ENCODE measurements at places on chromosomes 6 and 20.

DNA sequence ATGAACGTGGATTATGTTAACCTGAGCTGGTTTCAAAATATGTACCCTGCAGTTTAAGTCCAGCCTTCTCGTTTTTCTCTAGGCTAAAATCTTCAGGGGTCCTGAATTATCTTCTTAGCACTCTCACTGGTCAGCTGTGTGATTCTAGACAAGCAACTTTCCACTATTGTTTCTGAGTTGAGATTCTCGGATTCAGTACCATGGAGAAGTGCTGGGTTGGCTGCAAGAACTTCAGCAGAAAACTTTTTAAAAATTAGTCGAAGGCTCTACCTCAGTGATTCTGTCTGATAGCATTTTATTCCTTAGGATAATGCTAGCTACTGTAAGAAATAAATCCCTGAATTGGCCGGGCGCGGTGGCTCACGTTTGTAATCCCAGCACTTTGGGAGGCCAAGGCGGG lies 173.7 kb downstream of the GRM1 start:
- no peak for DNase-seq

GRCh38 chr6:162485464-162485863 lies 242.1 kb downstream of the PRKN start:
- DNase-seq: no peak

- peak; percentile 72 for DNase-seq
Observed at GRCh38 chr6:18585032-18585573, 198.0 kb downstream of the RNF144B start.

- DNase-seq: no peak
Observed at GRCh38 chr6:53101006-53101405, 35.8 kb downstream of the FBXO9 start.

DNA sequence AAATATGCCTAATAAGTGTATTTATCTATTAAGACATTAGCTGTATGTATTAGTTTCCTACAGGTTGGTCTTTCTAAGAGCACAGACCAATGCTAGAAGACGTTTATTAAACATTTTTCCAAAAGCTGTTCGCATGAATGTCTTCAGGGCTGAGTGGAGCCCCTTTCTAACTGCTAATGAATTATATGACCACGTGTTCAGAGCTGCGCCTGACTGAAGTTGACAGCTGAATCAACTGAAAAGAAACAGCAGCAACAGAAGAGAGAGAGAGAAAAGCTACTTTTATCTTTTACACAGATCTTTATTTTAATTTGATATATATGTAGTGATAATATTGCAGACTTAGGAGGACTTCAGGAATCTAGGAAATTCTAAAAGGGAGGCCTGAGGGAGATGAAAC lies 75.2 kb upstream of the ARID1B start:
- DNase-seq: no peak

- DNase-seq: no peak
Observed at GRCh38 chr6:45920819-45921511, 94.7 kb downstream of the CLIC5 start.
